Right lobe of liver (tissue), 6 donors: ENCODE measurements at places on chromosomes 1 and 21.

DNA sequence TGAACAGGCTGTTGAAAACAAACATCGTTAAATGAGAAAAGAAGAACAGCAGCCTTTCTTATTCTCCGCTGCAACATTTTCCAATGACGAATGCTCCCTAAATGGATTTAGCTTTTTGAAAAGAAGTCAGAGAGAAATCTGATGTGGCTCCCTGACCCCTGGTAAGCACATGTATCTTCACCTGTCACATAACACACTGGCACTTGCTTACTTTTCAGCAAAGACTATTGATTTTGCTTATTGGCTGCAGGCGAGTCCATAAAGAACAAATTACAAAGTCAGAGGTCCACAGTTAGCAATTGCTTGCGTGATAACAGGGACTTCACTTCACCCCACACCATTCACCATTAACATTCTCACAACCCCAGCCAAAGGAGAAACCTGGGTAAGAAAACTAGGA, 362.8 kb downstream of the GPATCH2 start:
- H3K27me3 ChIP-seq = no peaks in the 10 kb centered on the region
- H3K27ac ChIP-seq = no peak overlapping the region
- H3K36me3 ChIP-seq = no peaks in the 10 kb centered on the region
- no peak for DNase-seq
- no peaks in the 10 kb centered on the region for H3K4me1 ChIP-seq
- H3K4me3 ChIP-seq = no peak overlapping the region

DNA sequence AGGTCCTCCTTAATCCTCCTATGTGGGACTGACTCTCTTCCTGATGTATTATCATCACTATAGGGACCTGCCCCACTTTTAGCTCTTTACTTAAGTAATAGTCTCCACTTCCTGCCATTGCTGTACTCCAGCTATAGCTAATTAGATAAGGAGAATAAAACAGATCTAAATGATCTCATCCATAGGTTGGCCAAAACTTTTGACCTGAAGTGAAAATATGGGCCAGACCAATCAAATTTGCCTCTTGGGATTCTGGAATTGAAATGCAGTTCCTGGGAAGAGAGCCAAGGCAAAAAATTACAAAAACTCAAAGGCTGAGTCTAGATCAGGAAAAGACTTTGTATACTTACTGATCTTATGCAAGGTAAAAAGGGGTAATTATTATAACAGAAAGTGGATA, 36.1 kb upstream of the PDE4B start:
- H3K27me3 ChIP-seq = no peaks in the 10 kb centered on the region
- DNase-seq = no peak
- H3K4me3 ChIP-seq = no peak overlapping the region

DNA sequence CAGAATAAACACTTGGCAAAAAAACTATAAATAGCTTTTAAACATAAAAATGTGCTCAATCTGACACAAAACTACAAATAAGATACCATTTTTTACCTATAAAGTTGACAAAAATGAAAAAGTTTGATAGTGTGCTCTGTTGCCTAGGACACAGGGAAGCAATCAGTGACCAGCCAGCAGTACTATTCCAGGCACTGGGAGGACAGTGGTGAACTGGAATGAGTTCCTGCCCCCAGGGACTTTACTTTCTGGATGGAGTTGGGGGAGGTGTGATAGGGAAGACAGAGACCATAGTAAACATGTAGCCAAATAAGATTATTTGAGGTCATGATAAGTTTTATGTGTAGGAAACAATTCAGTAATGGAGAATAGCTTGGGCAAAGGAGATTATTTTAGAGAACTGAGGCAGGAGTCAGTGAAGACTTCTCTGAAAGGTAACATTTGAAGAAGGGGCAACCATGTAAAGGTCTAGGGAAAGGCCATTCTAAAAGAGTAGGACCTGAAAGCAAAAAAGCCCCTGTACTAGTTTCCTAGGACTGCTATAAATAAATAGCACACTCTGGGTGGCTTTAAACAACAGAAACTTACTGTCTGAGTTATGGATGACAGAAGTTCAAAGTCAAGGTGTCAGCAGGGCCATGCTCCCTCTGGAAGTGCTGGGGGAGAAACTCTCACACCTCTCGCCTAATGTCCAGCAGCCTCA, 42.0 kb downstream of the EEIG2 start:
- no peaks in the 10 kb centered on the region for H3K36me3 ChIP-seq
- no peak for DNase-seq
- no peaks in the 10 kb centered on the region for H3K27me3 ChIP-seq
- no peaks in the 10 kb centered on the region for H3K4me1 ChIP-seq
- H3K27ac ChIP-seq = no peak overlapping the region

DNA sequence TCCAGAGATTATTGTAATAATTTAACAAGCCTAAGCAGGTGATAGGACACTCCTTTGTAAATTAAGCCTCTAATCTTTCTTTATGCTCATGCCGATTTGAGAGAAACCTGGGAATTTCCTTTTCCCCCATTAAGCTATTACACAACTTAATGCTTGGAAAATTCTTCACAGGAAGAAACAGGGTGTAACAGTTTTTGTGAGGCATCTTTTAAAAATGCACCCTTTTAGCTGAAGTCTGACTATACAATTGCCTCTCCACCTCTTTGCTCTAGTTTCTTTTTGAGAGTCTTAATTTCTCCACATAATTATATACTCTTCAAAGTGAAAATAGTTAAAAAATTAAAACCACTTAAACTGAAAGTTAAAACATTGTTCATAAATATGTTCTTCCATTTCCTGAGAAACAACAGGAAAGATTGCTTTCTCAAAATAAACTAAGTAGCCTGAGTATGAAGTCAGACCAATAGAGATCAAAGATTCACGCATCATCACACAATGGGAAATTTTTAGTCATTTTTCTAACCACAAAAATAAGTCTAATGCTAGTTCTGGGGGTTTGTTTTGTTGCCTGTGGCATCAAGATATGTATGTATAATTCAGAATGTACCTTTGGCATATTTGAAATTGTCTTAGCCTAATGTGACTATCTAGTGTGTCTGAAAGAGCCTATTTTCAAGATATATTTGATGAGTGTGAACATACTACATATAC, 34.7 kb downstream of the LRRC8D start:
- H3K27ac ChIP-seq = no peak overlapping the region
- H3K36me3 ChIP-seq = no peaks in the 10 kb centered on the region
- no peaks in the 10 kb centered on the region for H3K4me1 ChIP-seq
- H3K27me3 ChIP-seq = no peaks in the 10 kb centered on the region

DNA sequence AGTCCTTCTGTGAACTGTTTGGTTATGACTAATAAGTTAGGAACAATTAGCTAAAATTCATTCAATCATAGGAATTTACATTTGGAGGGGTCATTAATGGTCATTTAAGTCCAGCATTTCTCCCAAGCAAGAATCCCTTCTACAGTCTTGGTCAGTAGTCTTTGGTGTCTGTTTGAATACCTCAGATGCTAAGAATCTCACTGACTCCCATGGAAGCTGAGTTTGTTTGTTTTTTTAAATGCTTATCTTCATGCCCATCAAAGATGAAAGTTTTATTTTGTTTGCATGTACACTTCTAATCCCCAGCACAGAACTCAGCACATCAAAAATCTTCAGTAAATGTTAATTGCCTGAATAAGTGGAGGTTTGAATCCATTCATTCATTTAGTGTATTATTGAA, 41.3 kb upstream of the SLC44A3 start:
- no peak for DNase-seq
- H3K4me1 ChIP-seq = no peaks in the 10 kb centered on the region
